ENCODE measurements at places on chromosomes 5 and 9.

GRCh38 chr9:20219437-20219836 is 402.9 kb downstream of the MLLT3 start:
- DNase-seq = no peak

- no peak for DNase-seq
Observed at GRCh38 chr5:126808521-126808988, 31.6 kb downstream of the LMNB1 start.

DNA sequence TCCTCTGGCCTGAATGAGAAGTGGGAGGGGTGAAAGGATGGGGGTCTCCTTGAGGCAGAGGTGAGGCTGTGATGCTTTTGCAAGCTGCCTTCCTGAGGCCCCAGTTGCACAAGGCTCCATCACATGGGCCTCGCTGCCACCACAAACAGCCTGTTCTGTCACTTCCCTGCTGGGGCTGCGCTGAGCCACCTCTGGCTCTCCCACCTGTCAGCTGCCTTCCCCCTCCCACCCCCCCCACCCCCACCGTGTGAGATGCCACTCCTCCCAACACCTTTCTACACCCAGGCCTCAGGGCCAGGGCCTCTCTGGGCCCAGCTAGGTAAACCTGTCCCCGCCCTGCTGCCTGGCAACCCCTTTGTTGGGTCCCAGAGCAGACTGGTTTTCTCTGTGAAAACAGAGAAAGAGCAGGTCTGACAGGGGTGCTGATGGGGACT is 4.5 kb upstream of the PDLIM4 start:
- no peak for DNase-seq

DNA sequence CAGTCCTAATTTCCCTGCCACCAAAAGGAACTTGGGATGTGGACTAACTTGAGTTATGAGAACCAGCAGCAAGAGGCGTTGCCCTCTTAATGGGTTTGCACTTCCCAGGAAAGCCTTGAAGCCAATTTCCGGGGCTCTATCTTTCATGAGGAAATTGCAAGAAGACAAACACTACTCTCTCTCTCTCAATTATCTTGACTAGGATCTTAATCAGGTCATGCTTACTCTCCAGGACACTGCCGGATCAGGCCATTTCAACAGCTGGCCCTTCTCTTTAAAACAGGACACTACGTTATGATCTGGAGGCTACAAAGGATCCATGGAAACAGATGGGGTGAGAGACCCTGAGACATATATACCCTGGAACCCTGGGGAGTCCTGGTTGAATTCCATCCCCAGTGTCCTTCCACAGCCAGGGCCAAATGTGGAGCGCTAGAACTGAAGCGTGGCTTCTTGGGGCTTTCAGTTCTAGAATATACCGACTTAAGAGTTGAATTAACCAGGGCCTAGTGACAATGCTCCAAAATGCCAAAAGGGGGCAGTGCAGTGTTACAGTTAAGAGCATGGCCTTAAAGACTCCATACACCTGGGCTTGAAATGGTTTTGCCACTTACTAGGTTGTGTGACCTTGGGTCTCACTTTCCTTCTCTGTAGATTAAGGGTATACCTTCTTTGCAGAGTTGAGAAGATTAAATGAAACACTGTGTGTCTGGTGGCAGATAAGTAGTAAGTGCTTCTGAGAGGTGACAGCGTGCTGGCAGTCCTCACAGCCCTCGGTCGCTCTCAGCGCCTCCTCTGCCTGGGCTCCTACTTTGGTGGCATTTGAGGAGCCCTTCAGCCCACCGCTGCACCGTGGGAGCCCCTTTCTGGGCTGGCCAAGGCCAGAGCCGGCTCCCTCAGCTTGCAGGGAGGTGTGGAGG is 21.1 kb downstream of the FAM219A start:
- DNase-seq = no peak
